ENCODE measurements at places on chromosomes 2 and 18.

DNA sequence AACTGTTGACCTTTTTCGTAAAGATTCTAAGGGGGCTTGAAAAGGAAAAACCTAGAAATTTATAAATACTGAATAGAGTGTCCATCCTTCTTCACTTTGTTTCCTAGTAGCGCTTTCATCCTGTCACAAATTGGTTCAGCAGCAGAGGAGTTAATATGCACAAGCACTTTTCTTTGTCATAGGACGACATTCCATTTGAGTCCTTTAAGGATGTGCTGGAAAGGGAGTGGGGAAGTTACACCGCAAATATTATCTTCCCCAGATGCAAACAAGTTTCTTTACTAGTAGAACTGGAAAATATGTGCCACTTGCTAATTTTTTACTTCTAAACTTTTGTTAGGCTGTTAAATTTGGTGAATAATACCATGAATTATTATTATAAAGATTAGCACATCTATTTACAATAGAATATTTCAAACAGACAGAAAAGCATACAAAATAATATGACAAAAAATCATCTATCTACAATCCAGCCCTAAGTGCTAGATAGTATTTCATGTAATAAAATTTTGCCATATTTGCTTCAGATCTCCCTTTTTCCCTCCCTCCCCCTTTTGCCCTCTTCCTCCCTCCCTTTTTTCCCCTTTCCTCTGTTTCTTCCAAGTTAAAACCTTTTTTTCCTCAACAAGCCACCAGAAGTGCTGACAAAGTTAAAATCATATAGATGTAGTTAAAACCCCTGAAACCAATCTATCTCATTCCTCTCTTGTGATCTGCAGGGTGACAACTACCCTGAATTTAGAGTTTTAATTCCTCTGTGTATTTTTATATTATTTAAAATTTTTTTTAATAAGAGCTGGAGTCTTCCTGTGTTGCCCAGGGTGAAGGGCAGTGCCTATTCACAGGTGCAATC is 50.5 kb upstream of the MAP4K3 start:
- DNase-seq: no peak

DNA sequence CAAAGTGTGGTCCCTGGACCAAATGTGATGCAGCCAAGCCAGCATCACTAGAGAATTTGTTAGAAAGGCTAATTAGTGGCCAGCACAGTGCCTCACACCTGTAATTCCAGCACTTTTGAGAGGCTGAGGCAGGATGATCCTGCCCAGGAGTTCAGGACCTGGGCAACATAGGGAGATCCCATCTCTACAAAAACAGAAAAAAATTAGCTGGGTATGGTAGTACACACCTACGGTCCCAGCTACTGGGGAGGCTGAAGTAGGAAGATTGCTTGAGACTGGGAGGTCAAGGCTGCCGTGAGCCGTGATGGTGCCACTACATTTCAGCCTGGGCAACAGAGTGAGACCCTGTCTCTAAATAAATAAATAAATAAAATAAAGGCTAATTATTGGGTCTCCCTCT is 69.9 kb upstream of the FZD5 start:
- no peak for DNase-seq

DNA sequence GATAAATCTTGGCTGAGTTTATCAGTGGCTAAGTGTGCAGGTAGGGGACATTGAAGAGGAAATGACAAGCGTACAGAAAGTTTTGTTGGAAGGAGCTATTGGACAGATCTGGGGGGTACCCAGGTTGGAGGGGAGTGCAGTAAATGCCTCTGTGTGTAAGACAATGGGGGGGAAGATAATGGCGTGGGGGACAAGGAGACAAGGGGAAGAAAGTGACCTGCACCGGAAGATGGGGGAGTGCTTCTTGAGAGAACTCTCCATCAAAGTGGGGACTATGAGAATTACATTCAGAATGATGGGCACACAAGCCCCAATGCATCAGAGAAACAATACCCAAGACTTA is 190.0 kb downstream of the ALPK2 start:
- DNase-seq: no peak

DNA sequence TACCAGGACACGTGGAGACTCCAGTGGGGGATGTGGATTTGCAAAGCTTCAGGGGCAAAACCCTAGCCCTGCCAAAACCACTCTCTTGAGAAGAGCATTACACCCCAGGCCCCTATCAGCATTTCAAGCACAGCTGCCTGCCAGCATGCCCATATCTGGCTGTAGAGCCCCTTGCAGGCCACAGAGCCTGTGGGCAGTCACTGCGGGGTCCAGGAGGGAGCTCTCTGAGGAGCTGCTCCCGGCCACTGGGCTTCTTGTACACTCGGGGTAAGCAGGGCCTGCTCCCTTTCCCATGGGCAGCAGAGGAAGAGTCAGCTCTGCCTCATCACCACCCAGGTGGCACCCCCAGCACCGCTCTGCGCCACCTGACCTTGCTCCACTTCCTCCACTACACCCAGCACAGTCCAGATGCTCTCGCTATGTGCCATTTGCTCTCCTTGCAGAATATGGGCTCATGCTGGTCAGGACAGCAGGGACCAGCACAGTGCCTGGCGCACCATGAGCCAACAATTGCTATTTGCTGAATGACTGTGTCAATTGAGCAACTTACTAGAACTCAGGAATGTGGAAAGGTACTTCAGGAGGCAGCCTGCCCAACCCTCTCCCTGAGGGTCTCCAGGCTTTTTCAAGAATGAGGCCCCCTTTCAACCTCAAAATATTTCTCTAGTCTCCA is 7.4 kb downstream of the CHST10 start:
- no peak for DNase-seq

- no peak for DNase-seq
These were observed 48.5 kb downstream of the TMX3 start for GRCh38 chr18:68666381-68666780.

GRCh38 chr18:27856820-27857219 is 320.1 kb downstream of the CDH2 start:
- DNase-seq: no peak

DNA sequence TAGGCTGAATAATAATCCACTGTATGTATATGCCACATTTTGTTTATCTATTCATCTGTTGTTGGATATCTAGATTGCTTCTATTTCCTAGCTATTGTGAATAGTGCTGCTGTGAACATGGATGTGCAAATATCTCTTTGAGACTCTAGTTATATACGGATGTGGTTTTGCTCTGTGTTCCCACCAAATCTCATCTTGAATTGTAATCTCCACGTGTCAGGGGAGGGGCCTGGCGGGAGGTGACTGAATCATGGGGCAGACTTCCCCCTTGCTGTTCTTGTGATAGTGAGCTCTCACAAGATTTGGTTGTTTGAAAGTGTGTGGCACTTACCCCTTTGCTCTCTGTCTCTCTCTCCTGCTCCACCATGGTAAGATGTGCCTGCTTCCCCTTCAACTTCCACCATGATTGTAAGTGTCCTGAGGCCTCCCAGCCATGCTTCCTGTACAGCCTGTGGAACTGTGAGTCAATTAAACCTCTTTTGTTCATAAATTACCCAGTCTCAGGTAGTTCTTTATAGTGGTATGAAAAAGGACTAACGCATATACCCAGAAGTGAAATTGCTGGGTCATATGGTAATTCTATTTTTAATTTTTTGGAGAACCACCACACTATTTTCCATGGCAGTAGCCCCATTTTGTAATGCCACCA is 86.1 kb upstream of the UPP2 start:
- no peak for DNase-seq

- no peak for DNase-seq
These were observed 61.2 kb downstream of the WDSUB1 start for GRCh38 chr2:159225025-159226016.

DNA sequence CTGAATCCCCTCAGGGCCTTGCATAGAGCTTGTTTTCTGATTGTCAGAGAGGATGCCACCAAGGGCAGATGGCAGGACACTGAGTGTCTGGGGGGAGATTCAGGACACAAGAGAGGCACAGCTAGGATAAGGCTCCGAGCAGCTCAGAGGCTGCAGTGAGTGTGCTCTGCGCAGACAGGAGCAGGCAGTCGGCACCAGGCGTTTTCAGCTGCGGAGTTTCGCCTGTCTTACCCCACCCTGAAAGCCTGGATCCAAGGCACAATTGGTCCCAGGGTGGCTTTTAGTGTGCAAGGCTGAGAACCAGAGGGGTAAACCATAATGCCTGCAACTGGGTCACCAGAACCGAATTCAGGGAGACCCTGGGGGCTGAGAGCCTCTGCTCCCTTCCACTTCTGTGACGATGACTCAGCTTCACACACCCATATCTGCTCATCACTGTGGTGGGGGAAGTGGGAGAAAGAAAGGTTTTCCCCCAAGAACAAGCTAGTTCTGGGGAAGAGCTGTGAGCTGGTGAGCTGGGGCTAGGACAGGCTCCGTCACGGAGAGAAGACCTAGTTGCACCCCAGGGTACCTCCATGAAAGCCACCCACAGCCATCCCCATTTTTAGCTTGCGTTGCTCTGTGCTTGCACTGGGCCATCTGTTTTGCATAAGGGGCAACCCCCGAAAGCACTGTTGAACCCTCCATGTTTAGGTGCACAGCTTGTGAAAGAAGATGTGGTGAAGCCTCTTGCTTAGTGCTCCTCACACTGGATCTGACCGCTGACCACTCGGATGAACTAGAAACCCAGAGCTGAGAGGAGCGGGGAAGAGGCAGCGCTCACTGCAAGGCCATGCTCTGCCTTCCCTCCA is 173.7 kb downstream of the CELF4 start:
- no peak for DNase-seq

GRCh38 chr2:10489842-10490555 is 41.9 kb upstream of the ODC1 start:
- DNase-seq: no peak

GRCh38 chr2:218047536-218048225 is 21.4 kb upstream of the RUFY4 start:
- no peak for DNase-seq

DNA sequence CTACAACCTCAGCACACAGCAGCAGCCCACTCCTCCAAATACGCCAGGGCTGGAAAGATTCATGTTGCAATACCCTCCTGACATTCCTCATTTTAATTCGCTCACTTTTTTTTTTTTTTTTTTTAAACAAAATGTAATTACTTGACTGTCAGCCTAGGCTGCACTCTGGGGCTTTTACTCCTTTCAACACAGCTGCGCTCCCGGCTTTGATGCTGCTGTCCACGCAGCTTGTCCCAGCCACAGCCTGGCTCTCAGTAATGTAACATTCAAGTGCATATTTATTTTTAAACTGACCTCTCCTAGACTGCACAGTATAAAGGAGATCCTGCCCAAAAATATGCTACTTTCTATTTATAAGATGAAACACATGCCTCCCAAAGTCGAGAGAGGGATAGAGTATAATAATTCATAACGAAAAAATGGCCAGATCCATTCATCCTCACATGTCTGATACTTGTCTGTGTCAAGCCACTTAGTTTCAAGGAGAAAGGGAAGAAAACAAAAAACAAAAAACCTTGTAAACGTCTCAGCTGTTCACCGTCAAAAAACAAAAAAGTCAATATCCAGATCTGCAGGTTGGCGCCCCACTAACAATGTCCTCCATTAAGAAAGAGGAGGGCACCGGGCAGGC is 949 bp downstream of the CDC42EP3 start:
- no peak for DNase-seq

DNA sequence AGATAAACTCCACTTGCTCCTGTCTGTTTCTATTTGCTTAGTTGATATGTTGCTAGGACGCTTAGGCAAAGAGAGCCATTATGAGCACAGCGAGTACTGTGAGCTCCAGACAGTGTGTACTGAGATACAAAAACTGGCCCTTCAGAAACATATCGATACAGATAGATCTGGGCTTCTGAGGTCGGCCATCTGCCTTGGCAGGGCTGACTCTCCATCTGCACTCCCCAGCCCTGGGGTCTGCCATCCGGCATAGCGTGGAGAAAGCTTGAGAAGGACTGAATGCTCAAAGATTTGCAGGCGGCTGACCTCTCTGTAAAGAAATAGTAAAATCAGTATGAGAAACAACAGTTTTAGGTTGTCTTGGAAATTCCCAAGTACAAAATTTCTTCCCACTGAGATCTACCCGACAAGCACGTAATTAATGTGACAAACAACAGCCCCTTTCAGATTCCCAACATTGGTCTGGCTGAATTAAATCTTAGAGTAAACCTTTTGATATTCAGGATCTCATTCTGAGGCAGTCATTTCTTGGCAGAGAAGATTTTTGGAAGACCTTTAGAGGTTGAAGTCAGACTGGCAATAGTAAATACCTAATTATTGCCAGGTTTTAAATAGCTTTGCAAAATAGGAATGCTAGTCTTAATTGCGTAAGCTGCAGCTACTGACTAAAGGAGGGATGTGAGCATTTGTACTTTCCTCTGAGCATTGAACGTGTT is 127.4 kb downstream of the CHST9 start:
- DNase-seq: no peak

GRCh38 chr2:199982126-199982843 is 26.9 kb downstream of the MAIP1 start:
- no peak for DNase-seq

DNA sequence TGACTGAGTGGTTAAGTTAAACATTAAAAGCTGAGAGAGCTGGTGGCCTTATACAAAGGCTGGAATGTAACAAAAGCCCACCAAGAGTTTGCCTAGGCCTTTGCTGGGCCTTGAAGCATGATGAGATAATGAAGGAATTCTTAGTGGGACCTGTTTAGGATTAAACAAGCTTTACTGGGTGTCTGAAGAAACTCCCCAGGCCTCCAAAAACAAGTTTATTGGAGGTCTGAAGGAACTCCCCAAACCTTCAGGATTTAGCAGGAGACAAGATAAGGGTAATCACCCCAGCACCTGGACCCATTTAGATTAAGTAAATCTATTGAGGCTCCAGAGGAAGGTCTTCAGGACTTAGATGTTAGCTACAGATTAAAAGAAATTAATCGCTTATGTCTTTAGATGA is 18.7 kb downstream of the PCARE start:
- no peak for DNase-seq

DNA sequence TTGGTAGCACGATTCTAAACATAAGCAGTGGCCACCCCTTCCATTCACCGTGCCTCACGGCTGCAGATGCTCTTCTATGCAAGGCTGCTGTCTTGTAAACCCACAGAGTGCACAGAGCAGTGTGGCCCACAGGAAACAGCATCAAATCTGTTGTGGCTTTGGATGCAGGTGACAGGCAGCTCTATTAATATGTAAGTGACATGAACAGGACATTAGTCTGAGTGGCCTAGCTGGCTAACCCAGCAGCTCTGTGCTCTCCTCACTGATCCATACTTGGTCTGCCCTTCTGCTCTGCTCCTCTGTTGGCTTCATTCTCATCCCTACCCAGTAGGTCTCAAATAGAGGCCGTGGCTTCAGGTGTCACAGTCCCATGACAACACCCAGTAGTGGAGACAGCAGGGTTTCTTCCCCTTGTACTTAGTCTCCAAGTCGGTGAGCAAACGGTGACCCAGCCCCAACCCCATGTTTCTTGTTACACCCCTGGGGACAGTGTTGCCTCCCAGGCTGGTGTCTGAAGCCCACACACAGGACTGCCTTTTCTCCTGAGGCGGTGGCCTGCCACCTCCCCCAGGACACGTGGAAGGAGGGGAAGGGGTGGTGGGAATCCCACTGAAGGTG is 5.8 kb downstream of the SH3RF3 start:
- DNase-seq: no peak
